ENCODE measurements at places on chromosomes 7 and 10.

- no peak for DNase-seq
Measured at GRCh38 chr7:109637428-109637990, 1067.8 kb downstream of the DNAJB9 start.

GRCh38 chr10:4839353-4839752 is 13.3 kb downstream of the AKR1E2 start:
- no peak for DNase-seq

DNA sequence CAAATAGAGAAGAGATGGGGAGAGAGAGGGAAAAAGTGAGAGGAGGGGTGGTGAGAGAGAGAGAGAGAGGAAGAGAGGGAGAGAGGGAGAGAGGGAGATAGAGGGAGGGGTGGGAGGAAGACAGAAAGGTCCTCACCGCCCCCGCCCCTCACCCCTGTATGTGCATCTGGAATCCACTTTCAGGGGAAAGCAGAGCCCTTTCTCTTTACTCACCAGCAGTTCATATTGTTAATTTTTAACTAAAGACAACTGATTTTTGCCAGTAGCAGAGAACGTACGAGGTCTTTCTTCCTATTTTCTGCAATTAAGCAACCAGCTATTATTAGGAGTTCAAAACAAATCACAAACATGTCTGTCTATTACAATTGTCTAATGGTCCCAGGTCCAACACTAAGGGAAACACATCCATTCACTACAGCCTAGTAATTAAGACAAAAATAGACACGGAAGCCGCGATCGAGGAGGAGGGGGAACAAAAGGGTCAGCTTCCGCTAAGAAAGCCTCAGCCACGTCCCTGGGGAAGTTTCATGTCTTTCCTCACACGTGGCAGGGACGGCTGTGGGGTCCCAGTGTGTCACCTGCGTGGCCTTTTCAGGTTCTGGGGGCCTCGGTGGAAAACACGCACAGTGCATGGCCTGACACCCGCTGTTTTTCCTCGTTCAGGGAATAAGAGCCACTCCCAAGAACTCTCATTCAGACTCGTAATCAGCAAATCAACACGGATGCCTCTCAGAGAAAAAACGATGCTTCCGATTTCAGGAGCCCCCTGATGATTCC is 572.0 kb downstream of the PTPRN2 start:
- no peak for DNase-seq

DNA sequence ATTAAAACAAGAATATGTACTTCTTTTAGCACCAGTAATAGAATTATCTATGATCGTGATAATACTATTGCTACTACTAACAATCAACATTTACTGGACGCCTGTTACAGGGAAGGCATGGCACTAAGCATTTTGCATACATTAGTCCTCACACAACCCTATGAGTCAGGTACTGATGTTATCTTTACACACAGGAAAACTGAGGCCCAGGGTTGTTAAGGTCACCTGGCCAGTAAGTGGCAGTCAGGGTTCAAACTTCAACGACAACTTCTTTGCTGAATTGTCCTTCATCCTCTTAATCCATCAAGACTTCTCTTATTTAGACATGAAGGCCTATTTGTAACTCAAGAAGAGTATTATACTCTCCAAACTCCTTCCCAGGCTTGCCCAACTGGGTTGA is 41.9 kb upstream of the ACSL5 start:
- no peak for DNase-seq

DNA sequence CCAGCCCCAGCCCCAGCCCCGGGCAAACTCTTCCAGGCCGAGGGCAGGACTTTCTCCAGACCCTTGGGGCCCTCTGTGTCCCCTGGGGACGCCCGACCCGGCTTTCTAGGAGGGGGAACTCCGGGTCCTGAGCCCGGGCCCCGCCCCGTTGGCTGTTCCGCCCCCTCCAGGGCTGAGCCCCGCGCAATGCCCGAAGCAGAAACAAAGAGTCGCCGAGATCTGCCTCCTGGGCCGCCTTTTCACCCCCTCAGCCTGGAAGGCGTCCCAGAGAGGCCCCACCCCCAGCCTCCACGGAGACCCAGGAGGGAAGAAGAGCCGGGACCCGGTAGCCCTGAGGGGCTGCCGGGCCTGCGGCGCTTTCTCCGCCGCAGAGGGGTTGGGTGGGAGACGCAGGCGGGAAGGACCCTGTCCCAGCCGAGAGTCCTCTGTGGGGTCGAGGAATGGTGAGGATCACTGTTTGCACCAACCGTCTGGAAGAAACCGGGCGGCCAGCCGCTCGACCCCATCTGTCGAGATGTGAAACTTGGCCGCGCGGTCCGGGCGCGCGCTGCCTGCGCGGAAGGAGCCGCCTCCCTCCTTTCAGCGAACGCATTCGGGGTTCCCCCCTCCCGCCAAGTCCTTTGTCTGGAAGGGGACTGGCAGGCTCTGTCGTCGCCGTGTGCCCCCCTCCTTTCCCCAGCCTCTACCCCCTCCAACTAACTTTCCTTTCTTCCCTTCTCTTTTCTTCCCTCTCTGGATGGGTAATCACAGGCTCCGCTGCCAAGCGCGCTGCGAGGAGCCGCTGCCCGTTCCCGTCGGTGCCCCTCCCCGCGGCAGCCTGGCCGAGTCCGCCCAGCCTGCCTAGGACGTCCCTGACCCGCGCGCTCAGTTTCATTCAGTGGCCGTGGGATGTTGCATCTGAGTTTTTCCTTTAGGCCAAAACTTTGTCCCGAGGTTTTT is 10.2 kb downstream of the EN2 start:
- no peak for DNase-seq

- DNase-seq: no peak
Measured at GRCh38 chr7:28361551-28361950, 50.8 kb upstream of the CREB5 start.

- DNase-seq: no peak
Measured at GRCh38 chr7:50304911-50305582, 531 bp downstream of the IKZF1 start.

GRCh38 chr7:75738604-75738974 is at the start of gene HIP1:
Gene HIP1 (minus strand): TSS chr7:75738941. CDS start chr7:75738920, 21 bp downstream.
- no peak for DNase-seq

GRCh38 chr7:7102906-7103305 is 79.4 kb upstream of the C1GALT1 start:
- no peak for DNase-seq

- no peak for DNase-seq
Measured at GRCh38 chr10:70970830-70971229, 82.5 kb upstream of the PCBD1 start.

- no peak for DNase-seq
Measured at GRCh38 chr10:11483201-11484148, 128.0 kb downstream of the USP6NL start.

- no peak for DNase-seq
Measured at GRCh38 chr10:14625192-14625631, 149.5 kb downstream of the FAM107B start.

DNA sequence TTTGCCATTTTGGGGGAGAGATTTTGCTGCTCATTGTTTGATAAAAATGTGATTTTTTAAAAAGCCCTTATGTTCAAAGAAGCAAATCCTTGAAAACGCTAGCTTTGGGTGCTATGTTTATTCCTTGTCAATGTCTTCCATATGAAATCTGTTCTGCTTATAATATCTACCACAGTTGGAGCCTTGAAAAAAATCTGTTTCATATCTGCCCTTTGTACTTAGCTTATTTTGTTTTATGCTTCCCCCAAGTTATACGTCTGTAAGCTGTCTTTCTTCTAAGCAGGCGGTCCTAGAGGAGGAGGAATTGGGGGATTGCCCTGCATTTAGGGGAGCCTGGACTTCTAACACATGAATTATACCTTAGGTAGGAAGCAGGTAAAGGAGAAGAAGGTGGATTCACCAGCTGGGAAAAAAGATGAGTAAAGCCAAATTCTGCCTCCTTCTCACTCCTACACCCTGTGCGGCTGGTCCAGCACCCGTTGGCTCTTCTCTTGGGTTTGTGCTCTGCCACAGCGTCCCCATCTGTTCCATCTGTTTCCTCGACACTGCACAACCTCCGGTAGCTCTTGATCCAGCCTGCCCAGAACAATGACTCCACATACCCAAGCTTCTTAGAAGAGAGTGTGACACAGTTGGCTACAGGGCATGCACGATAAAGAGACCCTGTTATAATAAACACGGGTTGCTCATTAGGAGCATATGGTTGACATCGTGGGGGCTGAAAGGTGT is 31.9 kb upstream of the NEUROD6 start:
- DNase-seq: no peak

DNA sequence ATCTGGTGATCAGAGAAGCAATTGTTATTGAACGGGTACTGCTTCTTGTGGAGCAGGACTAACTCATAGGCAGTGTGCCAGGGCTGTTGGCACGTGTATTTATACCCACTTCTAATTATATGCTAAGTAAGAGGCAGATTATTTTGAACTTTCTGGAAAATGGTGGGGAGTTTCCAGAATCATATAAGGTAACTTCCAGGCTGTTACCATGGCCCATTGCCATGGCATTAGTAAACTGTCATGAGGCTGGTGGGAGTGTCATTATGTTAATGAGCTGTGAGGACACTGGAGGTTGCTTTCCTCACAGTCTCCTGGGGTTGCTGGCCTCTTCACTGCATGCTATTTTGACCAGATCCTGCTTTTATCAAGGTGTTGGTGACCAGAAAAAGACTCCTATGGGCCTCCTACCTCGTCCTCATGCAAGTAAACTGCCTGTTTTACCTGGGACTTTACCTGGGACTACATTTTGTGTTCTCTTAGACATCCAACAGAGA is 122.6 kb downstream of the KCND2 start:
- no peak for DNase-seq

- no peak for DNase-seq
Measured at GRCh38 chr10:122306282-122306681, 35.2 kb downstream of the BTBD16 start.

DNA sequence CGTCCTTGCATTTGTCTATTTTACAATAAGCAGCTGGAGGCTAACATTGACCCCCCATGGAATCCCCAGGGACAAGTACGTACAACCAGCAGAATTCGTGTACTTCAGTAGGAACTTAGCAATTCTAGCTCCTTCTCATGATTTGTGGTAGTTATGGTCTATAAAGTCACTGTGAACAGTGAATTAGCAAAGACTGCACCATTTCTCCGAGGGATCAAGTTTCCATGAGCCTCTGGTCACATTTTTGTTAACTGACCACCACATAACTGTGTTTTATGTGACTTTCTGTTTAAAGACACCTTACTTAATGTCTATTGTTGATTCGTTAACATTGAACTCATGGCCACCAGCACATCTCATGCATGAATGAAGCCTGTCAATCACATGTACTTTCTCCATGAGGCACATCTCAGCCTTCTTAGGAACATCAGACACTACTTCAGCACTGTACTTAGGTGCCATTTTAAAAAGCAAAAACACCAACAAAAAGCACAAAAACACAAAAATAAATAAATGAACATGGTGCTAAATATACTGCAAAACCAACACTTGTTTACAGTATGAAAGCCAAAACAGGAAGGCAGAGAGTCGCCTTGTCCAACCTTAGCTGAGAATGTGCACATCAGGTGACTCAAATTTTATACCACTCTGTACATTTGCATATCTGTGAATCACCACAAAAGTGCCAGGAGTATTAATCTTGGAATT is 9.0 kb upstream of the UCN3 start:
- no peak for DNase-seq

DNA sequence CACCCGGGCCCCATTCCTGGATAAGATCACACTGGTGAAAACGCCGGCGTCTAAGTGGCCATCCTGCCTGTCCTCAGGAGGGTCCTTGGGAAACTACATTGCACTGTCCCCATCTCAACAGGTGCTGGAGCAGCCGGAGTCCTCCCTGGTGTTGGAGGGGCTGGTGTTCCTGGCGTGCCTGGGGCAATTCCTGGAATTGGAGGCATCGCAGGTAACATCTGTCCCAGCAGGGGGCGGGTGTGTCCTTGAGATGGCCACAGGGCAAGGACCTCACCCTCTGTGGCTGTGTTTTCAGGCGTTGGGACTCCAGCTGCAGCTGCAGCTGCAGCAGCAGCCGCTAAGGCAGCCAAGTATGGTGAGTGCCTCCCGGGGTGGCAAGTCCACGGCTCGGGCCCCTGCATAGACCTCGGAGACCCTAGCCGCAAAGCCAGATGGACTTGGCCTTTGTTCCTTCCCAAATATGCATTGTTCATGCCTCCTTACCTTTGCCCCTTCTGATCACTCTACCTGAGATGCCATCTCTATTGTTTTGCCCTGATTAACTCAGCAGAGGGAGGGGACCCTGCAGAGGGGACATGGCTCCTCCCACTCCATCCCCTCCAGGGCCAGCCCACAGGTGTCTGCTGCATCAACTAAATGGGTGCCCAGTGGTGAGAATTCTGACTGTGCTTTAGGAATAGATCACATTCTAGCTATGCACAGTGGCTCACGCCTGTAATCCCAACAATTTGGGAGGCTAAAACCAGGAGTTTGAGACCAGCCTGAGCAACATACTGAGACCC is 23.8 kb downstream of the ELN start:
- DNase-seq: no peak

GRCh38 chr10:4648999-4649398 is 177.0 kb upstream of the AKR1E2 start:
- no peak for DNase-seq

DNA sequence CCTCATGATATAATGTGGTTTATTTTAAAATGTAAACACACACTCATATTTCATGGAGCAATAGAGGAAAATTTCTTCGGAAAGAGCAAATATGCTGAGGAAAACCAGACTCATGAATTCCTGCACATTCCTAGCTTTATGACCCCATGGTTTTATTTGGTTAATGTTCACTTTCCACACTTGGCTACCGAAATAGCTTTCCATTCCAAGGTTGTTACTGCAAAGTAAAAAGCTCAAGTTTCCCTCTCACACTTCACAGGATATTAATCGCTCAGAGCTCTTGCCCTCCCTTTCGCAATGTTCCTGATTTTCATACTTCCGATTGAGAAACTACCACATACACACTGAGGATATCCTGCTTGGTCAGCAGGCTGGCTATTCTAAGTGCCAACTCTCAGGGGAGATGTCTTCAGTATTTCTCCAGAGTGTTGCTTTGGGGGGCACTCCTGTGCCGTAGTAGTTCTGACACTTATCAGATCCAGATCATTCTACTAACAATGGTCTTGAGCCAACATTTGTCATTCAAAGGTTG is 77.5 kb upstream of the STEAP1B start:
- no peak for DNase-seq

DNA sequence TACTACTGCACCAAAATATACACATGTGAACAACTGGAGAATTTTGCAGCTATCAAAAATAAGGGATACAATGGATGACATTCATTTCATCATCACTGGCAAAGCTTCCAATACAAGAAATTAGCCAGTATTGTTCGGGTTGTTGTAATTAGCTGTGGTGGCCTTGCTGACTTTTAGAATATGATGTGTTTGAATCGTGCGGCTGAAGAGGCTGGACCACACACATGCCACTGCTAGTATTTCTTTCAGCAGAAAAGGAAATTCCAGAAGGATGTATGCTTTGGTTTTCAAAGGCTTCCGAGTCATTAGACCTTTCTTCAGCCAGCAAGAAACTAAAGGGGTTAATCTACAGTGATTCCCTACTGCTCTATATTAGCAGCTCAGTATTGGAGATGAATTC is 16.6 kb downstream of the RPP38 start:
- no peak for DNase-seq
